Skeletal muscle cell (primary cell): ENCODE measurements at places on chromosomes 13 and 19.

- no peak for DNase-seq
Measured at GRCh38 chr13:99873141-99873540, 98.4 kb downstream of the ZIC5 start.

DNA sequence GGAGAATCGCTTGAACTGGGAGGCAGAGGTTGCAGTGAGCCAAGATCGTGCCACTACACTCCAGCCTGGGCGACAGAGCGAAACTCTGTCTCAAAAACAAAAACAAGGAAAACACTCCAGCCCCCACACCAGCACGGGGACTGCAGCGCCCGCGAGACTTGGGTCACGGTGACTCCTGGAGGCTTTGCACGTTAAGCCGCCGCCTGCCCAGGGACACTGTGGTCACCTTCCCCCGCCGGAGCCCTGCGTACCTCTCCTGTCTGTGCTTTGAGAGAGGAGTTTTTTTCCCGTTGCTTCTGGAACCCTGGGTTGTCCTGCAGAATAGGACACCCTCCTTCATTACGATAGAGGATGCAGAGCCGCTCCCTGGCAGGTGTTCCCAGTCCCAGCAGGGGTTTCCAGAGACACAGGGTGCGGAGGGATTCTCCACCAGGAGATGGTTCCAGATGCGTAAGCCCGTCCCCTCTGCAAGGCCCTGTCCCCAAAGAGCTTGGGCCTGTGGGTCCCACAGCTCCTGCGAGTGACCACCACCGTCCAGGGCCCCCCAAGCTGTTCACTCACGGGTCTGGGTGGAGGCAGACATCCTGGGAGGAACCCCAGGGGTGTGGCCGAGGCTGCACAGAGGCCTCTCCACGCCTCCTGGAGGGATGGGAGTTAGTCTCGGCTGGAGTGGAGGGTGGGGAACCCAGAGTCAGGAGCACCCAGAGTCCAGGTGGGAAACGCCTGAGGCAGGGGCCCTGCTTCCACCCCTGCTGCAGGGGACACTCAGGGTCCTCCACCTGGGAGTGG is 42.8 kb upstream of the NDUFS7 start:
- no peak for DNase-seq

DNA sequence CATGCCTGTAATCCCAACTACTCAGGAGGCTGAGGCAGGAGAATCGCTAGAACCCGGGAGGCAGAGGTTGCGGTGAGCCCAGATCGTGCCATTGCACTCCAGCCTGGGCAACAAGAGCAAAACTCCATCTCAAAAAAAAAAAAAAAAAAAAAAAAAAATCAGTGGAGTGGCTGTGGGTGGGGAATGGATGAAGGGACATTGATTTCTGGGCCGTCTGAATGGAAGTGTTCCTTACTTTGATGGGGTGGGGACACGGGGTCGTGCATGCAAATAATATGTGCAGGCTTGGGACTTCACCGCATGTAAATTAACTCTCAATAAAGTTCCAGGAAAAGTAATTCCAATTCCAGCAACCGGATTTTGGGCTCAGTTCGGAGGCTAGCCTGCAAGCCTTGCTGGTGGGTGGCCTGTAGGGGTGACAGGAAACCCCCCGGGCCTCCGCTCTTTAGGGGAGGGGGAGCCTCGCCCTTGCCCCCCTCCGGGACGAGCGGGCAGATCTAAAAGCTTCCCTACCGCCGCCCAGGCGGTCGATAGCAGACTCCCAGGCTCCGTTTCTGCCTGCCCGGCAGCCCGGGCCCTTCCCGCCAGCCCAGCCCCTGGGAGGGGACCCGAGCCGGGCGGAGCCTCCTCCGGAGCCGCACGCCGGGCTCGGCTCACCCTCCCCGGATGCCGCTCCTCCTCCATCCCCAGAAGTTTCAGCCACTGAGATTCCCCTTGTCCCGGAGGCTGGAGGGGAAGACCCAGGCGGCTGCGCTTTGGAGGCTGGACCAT is 48.0 kb upstream of the ADGRE5 start:
- DNase-seq = no peak

- no peak for DNase-seq
Measured at GRCh38 chr13:26255115-26255514, 1.2 kb downstream of the CDK8 start.

DNA sequence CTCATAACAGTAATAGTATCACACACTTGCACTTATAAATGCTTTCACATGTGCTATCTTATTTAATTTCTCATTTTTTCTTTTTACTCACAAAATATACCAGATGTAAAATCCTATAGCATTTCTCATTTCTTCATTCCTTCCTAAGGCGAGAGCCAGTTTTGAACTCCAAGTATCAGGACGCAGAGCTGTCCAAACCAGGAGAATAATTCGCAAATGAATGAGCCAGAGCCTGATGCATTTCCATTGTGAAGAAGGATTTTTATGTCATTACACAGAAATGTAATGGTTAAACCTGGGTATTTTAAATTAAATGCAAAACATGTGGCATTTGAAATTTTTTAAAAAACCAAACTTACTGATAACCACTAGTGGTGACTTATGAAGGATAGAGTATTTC is 244.3 kb downstream of the RGCC start:
- no peak for DNase-seq

DNA sequence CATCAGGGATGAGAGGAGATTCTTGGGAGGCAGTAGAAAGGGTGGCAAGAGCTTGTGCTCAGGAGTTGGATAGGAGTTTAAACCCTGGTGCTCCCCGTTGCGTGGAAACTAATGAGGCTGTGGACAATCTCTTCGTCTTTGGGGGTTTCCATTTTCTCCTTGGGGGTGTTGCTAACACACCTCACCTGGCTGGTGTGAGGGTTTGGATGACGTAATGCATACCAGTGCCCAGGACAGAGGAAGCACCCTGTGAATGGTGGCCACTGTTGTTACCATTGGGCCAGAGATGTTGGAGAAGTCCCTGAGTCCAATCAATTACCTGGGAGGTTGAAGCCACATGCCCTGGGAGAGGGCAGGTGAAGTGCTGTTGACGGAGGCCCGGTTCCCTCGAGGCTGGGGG is 146.5 kb downstream of the URI1 start:
- DNase-seq = no peak

GRCh38 chr19:46449228-46449627 is 20.5 kb upstream of the PNMA8C start:
- no peak for DNase-seq

- DNase-seq = no peak
Measured at GRCh38 chr13:109160357-109160756, 530.9 kb downstream of the MYO16 start.

- peak; percentile 16 for DNase-seq
Measured at GRCh38 chr13:85427416-85427815, 371.8 kb downstream of the SLITRK6 start.

DNA sequence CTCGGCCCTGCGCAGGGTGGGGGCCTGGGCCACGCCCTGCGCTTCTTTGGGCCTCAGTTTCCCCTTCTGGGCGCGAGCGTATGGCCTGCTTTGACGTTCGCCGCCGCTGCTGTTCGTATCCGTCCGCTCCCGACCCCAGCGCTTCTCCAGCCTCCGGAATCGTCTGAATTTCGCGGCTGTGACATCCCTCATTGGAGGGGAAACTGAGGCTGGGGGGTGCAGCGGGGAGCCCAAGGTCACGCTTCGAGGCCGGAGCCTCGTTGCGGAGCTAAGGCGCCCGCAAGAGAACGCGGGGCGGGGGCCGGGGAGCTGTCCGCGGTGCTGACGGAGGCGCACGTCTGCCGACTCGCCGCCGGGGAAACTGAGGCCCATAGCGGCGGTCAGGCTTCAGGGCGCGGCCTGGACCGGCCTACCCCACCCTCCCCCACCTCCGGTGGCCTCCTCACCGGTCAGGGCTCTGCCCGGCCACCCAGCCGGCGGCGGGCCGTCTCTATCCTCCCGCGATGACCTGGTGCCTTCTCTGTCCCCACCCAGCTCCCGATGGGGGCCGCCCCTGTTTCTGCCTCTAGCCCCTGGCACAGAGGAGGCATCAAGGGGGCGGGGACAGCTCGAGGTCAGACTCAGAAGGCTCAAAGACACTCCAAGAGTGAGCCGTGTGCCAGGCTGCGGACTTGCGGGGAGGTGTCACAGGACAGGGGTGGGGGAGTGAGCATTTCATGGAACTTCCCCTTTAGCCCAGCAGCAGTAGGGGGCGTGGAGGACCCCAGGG is 3.0 kb upstream of the APC2 start:
- DNase-seq = no peak

DNA sequence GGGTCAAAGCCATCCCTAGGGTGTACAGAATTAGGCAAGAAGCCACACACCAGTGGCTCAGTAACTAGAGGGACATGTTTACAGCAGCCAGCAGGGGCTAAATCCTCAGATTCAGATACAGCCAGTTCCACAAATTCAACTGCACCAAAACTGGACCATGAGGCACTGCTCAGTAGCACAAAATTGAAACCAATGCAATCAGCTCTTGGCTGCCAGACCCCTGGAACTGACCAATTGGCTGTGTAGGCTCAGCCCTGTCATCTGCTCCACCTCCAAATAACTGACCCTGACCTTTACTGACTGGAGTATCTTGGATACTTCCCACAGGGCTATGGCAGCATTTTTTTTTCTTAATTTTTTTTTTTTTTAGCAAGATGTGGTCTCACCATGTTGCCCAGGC is 226.5 kb downstream of the FOXO1 start:
- DNase-seq = no peak

DNA sequence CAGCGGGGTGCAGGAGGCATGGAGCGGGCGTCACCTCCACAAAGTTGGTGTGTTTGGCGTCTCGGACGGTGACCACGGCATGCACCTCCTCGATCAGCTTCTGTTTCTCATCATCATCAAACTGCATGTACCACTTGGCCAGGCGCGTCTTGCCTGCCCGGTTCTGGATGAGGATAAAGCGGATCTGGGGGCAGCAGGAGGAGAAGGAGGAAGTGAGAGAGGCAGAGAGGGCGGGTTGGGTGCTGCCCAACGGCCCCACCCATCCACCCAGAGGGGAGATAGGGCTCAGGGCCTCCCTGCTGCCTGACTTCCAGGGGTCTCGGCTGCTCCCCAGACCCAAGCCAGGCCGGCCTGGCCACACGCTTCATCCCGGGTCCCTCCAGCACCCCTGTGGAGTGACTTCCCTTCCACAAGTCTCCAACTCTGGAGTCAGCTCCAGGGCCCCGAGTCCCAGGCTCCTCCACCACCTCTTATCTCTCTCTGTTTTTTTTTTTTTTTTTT is 4.6 kb downstream of the AP2S1 start:
- no peak for DNase-seq

DNA sequence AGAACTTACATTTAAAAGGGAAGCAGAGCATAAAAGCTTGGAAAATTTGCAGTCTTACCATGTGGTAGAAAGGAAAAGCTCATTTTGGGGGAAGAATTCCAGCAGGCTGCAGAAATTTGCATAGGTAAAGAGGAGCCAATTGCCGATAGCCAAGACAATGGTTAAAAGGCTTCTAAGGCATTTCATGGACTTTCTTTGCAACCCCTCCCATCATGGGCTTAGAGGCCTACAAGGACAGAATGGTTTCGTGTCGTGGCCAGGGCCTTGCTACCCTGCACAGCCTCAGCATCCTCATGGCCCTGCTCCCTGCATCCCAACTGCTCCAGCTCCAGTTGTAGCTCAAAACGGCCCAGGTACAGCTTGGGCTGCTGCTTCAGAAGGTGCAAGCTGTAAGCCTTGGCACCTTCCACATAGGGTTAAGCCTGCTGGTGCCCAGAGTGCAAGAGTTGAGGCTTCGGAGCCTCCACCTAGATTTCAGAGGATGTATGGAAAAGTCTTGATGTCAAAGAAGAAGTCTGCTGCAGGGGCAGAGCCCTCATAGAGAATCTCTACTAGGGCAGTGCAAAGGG is 420.3 kb downstream of the PCDH17 start:
- no peak for DNase-seq

DNA sequence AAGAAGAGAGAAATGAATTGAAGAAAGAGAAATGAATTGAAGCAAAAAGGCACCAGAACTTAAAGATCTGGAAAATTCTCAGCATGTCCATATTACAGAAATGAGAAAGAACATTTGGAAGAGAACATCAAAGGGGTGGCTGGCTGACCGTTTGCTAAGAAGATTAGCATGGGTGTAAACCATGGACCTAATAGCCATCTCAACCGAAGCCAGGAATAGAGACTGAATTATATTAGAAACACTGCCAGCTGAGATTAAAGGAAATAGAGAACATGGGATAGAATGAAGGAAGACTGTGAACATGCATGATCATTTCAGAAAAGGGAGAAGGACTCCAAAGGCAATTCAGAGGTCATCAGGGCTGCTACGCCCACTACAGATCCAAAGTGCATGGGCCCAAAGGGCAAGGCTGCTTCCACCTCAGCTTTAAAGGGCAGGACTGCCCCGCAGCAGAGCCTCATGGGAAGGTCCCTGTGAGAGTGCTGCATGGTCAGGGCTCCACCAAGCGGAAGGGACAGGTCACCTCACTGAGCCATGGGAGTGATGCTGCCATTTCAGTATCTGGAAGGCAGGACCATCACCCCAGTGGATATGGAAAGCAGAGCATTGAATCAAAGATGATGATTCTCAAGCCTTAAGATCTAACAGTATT is 23.1 kb downstream of the FNDC3A start:
- DNase-seq = no peak

- DNase-seq = no peak
Measured at GRCh38 chr13:27349458-27349857, 75.0 kb upstream of the GTF3A start.

DNA sequence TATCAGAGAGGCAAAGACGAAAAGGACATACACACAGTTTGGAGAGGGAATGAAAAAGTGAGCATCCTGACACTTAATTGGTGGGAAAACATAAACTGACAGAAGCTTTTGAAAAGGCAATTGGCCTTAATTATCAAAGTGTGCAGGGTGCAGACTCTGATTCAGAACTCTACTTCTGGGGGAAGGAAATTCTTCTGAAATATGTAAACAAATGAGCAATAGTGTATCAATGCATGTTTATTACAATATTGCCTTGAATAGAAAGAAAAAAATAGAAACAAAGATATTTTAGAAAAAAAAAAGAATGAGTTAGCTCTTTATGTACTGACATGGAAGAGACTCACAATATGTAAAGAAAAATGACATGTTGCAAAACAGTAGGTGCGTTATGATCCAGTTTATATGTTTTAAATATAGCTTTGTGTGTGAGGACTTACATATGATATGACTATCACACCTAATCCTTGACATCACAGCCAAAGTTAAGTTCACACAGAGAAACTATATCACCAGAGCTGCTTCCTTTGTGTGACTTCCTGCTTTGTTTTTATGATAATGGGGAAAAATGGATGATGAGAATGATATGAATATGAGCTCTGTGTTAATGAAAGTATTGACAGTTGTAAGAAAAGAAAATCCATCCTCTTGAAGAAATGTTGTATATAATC is 182.4 kb downstream of the KCTD12 start:
- DNase-seq = no peak
